ENCODE measurements at places on chromosomes 2 and 18.

GRCh38 chr2:212147921-212148513 lies 390.6 kb downstream of the ERBB4 start:
- DNase-seq: no peak

- DNase-seq: no peak
Measured at GRCh38 chr18:13270279-13270855, 51.8 kb downstream of the LDLRAD4 start.

DNA sequence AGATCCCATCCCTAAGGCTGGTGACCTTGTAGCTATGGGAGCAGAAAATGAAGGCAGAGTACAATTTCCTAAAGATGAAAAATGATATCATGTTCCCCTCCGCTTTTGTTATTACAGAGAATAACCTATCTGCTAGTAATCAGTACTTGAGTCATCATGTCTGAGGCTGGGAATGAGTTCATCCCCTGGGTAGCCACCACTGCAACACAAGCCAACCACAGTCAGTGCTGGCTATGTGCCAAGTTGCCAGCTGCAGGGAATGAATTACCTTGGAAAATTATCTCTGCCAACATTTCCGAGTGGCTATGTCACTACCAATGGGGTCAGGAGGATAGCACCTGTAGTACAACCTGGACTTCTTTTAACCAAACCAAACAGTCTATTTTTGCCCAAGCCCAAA lies 1094.7 kb upstream of the DDX18 start:
- no peak for DNase-seq

- DNase-seq: no peak
Measured at GRCh38 chr2:188983427-188984064, 9.4 kb downstream of the COL3A1 start.

DNA sequence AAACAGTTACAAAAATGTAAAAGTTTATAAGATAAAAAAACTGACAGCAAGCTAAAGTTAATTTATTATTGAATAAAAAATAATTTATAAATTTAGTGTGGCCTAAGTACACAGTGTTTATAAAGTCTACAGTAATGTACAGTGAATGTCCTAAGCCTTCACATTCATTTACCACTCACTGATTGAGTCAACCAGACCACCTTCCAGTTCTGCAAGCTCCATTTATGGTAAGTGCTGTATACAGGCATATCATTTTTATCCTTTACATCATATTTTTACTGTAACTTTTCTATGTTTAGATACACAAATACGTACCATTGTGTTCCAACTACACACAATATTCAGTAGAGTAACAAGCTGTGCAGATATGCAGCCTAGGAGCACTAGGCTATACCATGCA lies 184.2 kb upstream of the LRATD1 start:
- no peak for DNase-seq

GRCh38 chr18:74456349-74457042 lies 612 bp downstream of the DIPK1C start:
- no peak for DNase-seq

DNA sequence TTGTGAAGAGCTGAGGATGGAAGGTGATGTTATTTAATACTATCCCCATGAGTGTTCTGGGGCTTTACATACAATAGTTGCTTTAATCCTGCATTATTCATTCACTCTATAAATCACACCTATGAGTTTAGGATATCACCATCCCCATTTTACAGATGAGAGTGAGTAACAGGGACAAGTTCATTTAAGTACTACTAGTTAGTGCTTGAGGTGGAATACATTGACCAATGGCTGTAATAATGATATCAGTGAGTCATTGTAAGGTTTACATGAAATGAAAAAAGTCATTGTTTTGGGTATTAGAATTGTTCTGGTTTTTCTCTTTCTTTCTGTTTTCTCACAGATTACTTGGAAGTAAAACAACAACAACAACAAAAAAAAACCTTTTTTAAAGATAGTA lies 42.5 kb downstream of the TANC1 start:
- no peak for DNase-seq

DNA sequence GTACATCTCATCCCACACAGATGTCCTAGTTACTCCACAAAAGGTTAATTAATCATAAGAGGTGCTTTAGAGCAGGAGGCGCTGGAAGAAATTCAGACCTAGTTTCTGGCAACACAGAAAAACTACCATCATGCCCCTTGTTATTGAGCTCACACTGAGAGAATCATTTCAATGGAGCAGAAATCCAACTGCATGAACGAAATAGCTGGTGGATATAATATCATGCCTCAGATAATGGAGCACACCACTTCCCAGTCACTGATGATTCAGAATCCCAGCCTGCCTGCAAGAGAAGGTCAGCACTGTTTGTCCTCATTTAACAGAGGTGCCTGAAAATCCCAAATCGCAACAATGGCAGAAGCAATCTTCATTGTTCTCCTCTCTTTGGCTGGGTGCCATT lies 125.8 kb upstream of the CREB1 start:
- no peak for DNase-seq

DNA sequence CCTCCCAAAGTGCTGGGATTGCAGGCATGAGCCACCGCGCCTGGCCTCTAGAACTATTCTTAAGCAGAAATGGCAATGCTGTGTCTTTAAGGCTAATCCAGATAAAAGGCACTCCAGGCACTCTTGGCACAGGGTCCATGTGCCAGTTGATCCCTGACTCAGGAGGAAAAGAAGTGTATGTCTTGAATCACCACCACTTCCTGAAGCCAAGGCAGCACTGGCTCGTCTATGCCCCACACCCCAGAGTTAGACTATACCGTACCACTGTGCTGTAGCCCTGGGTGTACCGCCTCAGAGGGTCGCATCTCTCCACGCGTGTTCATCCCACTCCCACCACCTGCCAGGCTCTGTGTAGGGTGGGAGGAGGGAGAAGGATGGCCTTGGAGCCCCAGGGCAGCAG lies 9.0 kb downstream of the TNFRSF11A start:
- DNase-seq: no peak

DNA sequence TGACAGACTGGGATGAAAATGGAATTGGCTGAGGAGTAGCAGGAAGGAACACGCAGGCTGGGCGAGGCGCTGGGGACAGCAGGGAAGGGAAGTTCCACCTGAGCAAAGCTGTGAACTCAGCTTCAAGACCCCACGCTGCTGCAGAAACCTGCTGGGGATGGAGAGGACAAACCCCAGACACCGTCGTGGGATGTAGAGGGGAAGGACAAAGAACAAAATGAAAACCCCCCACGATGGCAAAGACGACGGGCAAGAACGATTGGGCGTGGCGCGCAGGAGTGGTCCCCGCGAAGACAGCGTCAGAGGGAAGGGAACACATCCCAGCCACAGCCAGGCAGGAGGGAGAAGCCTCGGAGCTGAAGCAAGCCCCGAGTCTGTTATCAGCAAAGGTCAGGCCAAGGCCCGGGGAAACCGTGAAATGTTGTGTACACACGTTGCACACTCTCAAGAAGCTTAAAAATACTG lies 222.9 kb downstream of the NDUFA10 start:
- no peak for DNase-seq

DNA sequence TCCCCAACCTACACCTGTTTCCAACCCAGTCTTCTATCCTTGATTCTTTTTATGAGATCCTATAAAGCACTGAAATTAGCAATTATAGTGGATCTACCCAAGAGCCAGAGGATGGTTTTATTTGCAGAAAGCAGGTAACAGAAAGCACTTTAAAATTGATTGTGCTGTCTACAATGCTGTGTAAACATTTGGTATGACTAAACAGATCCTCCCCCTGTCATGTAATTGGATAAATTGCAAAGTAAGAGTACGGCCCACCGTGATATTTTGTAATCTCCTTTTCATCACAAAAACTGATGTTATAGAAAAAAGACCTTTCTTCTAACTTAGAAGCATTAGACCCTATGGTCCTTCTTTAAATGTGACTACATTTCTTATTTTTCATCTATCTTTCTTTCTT lies 11.3 kb upstream of the PPP3R1 start:
- no peak for DNase-seq

DNA sequence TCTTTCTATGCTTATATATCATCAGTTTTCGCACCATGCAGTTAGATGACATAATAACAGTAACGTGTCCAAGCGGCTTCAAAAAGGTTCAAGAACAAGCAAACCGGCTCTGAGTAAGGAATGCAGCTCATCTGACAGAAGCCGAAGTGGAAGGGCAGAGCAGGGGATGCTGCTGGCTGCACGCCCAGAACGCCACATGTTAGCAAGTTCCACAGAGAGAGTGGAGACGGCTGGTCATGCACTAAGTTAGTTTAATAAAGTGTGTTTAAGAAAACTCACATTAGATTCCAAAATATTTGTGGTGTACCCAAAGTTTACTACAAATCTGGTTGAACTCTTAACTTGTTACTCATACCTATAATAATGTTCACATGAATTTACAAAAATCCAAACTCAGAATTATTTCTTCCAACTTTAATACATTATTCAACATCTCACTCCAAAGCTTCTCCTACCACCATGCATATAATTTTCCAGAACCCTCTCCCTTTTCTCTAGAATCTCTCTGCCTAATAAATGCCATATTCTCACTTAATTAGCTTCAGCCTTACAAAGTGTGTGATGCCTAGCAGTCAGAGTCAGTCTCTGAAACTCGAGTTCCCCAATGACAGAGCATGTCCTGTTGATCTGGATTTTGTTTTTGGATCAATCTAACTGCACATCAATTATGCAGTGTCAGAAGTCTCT lies 170.0 kb downstream of the DNAH7 start:
- DNase-seq: no peak

GRCh38 chr2:208252716-208253492 lies 2.0 kb downstream of the IDH1 start:
- no peak for DNase-seq

- DNase-seq: no peak
Measured at GRCh38 chr2:14364471-14364870, 268.0 kb upstream of the LRATD1 start.

GRCh38 chr18:33375829-33376228 lies 64.7 kb downstream of the CCDC178 start:
- DNase-seq: no peak

- DNase-seq: no peak
Measured at GRCh38 chr2:83827618-83828017, 631.5 kb downstream of the SUCLG1 start.

DNA sequence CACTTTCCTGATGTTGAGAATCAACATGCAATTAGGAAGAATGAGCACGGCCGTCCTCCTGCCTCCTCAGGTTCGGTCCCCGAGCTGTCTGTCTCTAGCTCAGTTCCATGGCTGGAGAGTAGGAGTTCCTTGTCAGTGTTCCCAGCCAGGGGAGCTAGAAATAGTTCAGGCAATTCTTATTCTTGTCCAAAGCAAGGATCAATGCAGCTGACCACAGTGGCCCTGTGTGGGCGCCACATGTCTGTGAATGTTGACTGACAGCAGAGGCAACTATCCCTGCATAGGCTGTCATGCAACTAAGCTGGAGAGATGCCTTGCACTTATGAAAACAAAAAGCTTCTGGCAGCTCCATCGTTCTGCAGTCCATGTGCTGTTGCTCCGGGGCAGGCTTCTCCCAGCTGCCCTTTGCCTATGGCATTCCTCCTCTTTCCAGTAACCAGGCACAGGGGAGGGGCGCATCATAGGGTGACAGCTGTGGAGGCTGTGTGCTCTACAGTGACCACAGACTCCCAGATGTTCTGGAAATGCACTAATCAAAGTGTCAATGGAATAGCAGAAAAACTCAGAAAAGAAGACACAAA lies 58.7 kb downstream of the PDCL3 start:
- DNase-seq: no peak

GRCh38 chr18:56835331-56835730 lies 184.2 kb downstream of the WDR7 start:
- no peak for DNase-seq

DNA sequence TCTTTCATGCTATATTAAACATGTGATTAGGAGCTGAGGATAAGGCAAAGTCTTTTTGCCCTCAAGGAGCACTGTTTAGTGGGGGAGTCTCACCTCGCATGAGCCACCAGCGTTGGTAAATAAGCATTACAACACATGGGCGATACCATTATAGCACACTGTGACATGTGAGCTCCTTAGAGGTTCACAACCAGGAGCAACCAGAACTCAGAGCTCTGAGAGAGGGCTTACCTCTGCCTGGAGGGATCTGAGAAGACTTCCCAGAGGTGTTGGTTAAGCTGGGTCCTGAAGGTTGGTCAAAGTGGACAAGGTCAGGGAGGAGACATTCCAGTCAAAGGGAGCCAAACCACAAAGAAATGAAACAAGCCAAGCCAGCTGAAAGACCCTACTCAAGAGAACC lies 158.8 kb downstream of the ESCO1 start:
- no peak for DNase-seq

DNA sequence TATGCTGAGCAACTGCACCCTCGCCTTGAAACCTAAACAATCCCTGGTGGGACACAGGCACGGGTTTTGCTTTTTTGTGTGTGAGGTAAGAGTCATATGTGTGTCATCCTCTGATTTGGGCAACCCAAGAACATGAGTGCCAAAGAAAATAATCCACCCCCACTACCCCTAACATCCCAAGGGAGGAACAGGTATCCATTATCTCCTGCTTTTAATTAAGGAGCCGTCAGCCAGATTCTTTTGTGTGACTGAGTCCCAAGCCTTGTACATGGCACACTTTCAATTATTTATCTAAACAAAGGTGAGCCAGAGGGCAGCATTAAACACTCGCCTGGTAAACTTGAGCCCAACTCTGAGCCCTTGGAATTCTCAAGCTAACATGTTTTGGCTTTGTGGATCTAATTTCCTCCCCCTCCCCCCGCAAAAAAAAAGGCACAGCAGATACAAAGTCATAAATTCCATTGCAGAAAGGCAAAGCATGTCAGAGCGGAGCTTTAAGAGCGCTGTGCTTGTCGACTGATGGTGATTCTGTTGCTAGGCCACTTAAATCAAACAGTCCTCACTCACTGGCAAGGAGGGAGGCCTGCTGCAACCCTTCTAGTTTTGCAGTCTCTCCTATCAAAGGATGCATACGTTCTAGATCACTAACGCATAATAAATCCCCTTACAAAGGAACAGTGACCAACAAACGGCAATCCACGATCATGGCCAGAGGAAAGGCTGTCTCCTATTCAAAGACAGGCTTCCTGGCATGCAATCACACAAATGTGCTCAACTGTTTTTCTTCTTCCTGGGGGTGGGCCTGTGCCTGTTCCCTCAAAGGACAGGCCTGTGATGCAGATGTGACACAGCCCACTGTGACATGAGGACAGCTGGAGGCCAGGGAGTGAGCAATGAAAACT lies 143.5 kb upstream of the LMAN1 start:
- no peak for DNase-seq

GRCh38 chr2:10915731-10916276 lies 4.1 kb downstream of the KCNF1 start:
- no peak for DNase-seq

Data from CD4-positive, alpha-beta T cell treated with Interleukin-6 for 4 hours (primary cell).